NCI-H1930 (cell line): ENCODE measurements at places on chromosomes 12 and 14.

DNA sequence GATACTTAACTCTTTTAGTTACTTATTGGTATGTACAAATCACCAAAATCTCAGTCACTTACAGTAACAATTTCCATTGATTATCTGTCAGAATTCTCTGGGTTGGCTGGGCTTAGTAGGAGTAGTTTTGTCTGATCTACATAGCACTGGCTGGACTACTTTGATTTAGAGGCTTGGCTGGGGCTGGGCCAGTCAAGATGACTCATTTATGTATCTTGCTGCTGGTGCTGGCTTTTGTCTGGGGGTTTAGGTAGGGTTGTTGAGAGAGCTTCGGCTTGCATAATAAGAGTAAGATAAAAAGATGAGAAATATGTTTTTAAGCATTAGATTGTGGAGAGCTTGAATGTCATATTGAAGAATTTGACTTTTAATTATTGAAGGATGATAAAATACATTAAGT, 1093.7 kb downstream of the SLC6A15 start:
- no peak for DNase-seq

GRCh38 chr14:75928690-75929181, 53.1 kb downstream of the TGFB3 start:
- DNase-seq, result no peak

- DNase-seq, result no peak
Observed at GRCh38 chr12:6311822-6312528, 1.5 kb downstream of the PLEKHG6 start.

GRCh38 chr14:50303744-50304471, 8.1 kb downstream of the L2HGDH start:
- no peak for DNase-seq

DNA sequence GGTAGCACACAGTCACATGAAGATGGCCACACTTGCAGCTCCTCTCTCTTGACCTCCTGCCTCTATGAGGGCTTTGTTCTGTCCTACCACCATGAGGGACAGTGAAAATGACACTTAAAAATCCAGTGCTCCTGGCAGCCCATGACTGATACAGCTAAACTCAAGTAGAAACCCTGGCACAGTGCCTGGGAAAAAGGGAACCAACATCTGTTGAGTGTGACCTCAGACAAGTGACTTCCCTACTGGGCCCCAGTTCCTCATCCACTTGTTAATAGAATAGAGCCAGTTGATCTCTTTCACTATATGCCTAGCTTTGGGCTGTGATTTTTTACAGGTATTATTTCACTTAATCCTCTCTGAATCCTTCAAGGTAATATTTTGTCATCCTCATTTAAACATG, 4.8 kb downstream of the GUCY2C start:
- DNase-seq, result no peak

GRCh38 chr14:57833323-57833722, 32.6 kb downstream of the SLC35F4 start:
- DNase-seq, result no peak

DNA sequence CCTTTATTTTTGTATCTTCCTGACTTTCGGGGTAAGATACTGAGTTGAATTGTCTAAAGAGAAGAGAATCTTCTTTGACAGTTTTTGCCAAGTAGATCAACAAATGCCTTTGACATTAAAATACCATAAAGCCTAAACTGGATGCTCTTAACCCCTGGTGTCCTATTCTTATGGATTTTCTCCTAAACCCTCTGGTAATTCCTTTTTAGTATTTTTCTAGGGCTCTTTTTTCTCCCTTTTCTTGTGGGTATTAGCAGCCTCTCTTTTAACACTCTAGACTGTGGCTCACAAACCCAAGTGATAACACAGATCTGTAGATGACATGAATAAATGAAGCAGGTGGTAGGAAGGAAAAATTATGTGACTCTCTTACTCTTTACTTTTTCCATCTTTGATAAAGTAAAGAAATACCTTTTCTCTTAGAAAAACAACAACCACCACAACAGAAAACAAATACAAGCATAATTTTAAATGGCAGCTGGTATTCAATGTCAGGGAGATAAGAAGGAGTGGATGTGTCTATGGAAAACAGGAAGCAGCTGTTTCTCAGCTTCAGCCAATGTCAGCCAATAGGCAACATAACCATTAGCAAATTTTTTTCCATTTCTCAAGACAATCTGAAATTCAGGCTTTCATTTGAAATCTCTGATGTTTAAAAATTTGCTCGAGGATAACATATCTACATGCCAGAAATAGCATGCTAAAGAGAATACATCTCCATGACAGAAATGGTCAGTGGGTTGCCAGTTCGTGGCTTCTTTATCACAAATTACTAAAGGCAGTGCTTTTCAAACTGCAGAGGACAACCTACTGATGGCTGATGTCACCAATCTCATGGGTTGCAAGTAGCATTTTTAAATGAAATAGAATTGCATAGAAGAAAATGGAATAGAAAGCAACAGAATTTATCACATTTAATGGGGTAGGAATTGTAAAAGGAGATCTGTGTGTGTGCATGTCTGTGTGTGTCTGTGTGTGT, 123.1 kb upstream of the KRR1 start:
- DNase-seq, result no peak

DNA sequence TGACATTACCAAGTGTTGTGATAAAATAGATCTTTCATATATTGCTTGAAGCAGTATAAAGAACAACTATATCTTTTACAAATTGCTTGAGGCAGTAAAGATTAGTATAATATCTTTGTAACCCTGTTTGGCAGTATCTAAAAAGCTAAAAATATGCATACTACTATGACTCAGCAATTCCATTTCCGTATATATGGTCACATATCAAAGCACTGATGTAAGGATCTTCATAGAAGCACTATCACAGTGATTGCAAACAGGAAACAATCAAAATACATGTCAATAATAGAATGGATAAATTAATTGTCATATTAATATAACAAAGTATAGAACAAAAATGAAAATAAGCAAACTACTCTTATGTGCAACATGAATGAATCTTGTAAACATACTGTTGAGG, 158.4 kb upstream of the IGF1 start:
- no peak for DNase-seq

DNA sequence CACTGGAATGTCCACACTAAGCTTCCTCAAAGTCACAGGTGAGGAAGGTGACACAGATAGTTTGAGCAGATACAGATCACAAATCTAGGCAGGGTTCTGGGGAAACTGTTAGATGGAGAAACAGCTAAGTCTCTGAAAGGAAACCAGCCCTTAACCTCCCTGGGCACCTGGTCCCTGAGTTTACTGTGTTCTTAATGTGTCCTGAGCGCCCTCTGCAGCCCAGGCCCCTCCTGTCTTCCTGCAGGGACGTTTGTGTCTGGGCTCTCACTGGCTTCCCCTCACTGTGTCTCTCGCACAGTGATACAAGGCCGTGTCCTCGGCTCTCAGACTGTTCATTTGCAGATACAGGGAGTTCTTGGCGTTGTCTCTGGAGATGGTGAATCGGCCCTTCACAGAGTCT, 684.3 kb downstream of the TMEM121 start:
- no peak for DNase-seq

GRCh38 chr12:78797196-78797931, 67.2 kb upstream of the SYT1 start:
- no peak for DNase-seq

DNA sequence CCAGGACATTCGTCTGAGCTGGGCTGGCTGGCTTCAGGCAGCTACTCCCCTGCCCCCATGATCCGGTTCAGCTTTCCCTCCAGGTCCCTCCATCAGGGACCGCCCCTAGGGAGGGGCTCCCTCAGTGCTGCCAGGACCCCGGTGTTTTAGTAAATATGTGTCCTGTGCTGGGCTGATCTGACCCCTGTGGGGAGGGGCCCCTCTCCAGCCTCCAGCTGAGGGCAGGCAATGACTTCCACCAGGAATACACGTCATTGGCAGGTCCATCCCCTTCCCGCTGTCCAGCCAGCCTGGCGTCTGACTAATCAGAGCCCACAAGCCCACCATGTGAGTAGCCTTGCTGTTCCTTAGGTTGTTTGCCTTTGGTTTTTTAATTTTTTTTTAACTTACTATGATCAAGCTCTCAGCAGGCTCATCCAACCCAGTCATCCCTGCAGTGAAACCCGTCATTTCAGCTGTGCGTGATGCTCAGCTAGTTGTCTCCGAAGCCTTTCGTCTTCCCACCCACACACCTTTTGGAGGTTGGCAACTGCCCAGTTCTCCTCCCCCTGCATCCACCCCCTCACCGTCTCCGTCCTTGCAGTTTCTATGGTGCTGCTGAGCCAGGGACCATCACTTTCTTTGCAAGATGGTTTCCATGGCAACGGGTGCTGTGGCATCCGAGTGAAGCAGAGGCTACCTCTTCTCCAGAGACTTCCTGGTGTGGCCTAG, 16.0 kb upstream of the SERPINA4 start:
- DNase-seq, result no peak

DNA sequence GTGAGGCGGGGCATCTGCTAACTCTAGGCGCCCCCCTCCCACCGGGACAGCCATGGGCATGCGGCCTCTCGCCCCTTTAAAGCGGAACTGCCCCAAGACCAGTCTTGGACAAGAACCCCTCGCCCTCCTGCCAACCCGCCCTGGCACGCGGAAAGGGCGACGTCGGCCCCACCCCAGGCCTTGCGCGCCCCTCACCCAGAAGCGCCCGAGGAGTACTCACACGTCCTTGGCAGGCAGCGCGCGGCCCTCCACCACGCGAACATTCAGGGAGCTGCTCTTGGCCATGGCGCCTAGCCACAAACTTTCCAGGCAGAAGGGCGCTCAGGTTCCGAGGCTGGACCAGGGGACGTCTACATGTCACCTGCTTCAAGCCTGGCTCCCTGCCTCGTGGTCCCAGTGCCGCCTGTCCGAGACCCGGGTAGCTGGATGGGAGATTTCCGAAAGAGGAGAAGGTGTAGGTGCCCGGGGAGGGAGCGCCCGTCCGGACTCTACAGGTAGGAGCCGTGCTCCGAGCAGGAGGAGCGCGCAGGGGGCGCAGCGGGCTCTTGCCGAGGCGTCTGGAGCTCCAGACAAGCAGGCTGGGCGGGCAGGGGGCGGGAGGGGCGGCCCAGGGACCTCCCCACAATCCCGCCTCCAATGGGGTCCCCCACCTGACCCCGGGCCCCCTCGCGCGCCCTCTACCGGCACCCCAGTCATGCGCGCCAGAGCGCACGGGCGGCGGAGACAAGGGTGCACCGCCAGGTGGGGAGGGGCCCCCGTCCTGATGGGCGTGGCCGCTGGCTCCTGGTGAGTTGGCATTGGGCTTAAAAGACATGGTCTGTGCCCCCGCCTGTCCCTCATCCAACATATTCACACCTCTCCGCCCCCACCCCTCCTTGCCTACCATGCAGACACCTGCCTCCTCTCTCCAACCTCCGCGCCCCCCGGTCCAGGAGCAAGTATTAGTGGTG, at the start of gene RASAL1:
Gene RASAL1 (minus strand): TSS at position 584 of the 950 bp plus-strand sequence. CDS start 299 bp downstream, at position 285.
- peak; percentile 67 for DNase-seq

DNA sequence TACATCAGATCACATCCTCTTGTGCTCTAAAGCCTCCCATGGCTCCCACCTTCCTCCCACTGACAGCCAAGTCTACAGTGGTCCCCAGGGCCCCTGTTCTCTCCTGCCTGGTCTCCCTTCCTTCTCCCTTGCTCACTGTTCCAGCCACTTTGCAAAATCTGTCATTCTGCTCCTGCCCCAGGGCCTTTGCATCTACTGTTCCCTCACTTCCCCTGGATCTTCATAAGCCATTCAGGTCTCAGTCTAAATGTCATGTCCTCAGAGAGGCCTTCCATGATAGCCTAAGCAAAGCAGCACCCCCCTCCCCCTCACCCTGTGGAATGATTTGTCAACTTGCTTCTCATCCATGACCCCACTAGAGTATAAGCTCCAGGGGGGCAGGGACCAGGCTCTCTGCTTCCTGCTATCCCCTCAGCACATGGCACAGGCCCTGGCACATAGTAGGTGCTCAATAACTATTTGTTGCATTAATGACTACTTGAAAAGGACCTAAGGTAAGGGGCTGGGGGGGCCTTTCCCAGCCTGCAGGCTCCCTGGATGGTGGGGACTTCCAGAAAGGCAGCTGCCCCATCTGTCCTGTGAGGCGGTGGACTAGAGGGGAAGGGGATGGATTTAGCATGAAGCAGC, 5.0 kb downstream of the SLC8B1 start:
- DNase-seq, result no peak

DNA sequence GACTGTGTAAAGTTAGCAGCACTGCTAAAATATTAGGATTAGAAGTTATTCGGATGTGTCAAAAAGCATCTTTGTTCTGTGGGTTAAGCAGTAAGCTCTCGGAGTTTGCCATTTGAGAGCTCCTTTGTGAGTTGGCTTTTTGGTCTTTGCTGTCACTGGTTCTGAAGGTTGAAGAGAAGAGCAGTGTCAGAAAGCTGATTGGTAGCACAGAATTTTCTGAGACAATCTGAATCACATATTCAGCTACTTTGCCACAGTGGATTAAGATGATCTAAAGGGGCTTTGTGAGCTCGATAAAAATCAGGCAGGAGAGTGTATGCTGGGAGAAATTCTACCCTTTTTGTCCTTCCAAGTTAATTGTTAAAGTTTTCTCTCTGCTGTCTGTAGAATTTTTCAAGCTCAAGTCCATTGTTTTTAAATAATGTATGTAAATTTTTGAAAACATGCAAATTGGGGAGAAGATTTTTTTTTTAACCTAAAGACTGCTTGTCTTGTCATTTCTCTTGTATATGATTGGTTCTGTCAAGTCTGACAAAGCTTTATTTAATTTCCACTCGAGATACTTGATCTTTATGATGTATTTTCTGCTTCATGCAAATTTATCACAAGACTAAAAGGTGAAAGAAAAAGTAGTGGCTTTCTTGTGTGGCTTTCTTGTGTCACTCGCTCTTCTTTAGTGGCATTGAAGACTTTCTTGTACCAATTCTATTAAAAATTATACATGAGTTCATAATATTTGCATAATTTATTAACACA, 307.3 kb downstream of the EGLN3 start:
- no peak for DNase-seq

GRCh38 chr12:92558806-92559205, 144.0 kb upstream of the PLEKHG7 start:
- DNase-seq, result no peak
